Epithelial cell of prostate (primary cell): ENCODE measurements at places on chromosomes 6 and 20.

GRCh38 chr6:32184084-32184640 lies at the start of gene AGER:
AGER (minus strand) TSS chr6:32184253; CDS start chr6:32184222, 31 bp downstream.
- DNase-seq: no peak

- no peak for DNase-seq
These were observed 4.6 kb upstream of the TBPL1 start for GRCh38 chr6:133948472-133948871.

DNA sequence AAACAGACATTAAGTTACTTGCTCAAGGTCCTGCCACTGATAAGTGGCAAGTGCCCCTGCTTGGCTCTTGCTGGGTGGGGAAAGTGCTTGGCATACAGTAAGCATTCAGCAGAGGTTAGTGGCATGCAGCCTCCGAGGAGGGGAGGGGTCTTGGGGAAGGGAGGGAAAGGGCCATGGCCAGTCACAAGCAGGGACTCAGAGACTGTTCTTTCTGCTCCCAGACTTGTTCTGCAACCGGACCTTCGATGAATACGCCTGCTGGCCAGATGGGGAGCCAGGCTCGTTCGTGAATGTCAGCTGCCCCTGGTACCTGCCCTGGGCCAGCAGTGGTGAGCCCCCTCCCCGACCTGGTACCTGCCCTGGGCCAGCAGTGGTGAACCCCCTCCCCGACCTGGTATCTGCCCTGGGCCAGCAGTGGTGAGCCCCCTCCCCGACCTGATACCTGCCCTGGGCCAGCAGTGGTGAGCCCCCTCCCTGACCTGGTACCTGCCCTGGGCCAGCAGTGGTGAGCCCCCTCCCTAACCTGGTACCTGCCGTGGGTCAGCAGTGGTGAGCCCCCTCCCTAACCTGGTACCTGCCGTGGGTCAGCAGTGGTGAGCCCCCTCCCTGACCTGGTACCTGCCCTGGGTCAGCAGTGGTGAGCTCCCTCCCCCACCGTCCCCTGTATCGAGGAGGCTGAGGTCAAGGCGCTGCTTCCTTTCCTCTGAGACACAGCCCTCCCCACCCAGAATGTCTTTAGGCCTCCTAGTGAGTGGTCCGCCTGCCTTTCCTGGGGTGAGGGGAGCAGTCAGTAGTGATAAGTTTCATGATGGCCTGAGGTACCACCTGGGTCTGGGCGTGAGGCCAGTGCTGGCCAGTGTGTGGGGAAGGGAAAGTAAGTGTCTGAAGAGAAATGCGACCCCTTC lies 8.9 kb downstream of the GLP1R start:
- DNase-seq: no peak

GRCh38 chr6:5159162-5159561 lies 74.0 kb downstream of the PPP1R3G start:
- no peak for DNase-seq

GRCh38 chr6:134604014-134604676 lies 286.2 kb upstream of the SGK1 start:
- DNase-seq: no peak

GRCh38 chr6:140236732-140237131 lies 862.3 kb upstream of the CITED2 start:
- DNase-seq: no peak

GRCh38 chr6:121764493-121764892 lies 329.0 kb downstream of the GJA1 start:
- no peak for DNase-seq

GRCh38 chr20:59912609-59913008 lies 20.8 kb downstream of the SYCP2 start:
- DNase-seq: no peak

DNA sequence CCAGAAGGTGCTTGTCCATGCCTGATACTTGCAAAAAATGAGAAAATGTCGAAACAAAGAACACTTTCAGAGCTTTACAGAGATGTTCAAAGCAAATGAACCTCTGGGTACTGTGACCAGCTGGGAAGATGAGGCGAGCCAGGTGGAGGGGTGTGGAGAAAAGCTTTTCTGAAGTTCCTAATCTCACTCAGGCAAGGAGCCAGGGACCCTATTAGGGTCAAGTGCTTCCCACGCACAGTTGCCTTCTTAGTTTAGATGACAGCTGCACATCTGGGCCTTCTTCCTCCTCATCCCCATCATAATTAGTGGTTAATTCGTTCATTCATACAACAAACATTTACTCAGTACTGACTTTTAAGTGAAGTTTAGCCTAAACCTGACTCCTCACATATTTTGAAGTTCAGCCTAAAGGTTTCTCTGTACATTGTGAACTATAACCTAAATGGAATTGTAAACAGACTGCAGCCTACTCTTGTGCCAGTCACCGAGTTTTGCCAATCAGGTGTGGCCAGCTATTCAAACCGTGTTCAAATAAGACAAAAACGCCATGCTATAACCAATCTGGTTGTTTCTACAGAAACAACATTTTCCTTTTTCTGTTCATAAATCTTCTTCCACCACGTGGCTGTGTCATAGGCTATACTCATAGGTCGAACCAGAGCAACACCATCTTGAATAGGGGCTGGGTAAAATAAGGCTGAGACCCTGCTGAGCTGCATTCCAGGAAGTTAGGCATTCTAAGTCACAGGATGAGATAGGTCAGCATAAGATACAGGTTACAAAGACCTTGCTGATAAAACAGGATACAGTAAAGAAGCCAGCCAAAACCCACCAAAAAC lies 19.3 kb upstream of the AHCY start:
- no peak for DNase-seq

- no peak for DNase-seq
These were observed 9.8 kb upstream of the RNF24 start for GRCh38 chr20:4025125-4025524.

- DNase-seq: no peak
These were observed 16.5 kb upstream of the AAR2 start for GRCh38 chr20:36219671-36220220.

- no peak for DNase-seq
These were observed 18.6 kb downstream of the MYH7B start for GRCh38 chr20:34974246-34974645.

GRCh38 chr20:42775866-42776265 lies 413.8 kb downstream of the PTPRT start:
- no peak for DNase-seq

DNA sequence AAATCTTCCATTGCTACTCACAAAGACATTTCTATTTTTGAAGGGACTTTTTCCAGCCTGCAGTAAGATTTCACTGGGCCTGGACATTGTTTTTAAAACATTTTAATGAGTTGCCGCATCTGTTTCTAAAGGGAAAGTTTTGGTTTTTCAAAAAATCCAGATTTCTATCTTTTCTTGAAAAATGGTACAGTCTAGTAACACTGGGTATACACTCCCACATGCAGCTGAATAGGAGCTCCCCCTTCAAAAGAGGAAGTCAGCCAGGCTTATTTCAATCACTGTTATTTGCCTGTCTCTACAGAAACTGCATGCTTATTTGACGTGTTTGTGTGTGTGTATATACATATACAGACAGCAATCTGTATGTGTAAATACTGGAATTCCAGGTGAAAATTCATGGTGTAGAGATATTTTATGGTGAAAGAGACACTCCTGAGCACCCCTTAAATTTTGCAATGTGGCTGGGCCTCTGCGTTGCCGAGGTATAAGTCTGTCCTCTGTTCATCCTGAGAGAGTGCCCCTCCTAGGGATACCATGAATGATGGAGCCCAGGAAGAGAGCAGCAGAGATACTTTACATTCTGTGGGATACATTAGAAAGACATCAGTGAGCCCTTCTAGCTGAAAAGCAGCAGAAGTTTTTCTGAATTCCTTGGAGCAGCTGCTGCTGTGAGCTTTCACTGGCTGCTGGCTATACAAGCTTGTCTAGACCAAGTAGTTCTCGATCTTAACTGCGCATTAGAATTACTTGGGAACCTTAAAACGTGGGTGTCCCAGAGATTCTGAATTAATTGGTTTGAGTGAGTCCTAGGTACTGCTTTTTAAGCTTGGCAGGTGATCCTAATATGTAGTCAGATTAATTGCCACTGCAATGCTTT lies 12.0 kb upstream of the ABRACL start:
- no peak for DNase-seq

DNA sequence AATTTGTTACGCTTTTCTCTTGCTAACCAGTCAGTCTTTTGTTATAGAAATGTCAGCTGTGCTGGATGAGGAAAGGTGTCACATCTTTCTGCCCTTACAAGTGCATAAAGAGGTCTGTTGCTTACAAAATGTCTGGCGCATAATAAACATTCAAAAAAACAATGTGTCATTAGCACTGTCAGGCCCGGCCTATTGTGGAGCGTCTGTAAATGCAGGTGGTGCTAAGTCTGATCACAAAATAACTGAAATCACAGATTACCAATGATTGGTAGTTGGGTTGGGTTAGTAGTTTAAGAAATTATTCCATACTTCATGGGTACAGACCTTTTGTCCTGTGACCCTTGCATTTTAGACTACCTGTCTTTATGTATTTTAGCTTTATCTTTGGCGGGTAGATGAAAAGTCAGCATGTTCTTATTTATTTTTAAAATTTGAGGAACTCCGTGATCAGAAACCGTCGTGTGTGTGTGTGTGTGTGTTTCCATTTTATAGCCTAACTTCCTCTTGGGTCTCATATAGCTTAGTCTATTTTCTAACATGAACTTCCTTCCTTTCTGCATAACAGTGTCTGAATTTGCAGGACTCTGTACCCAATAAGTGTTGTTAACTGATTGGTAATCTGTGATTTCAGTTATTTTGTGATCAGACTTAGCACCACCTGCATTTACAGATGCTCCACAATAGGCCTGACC lies 88.1 kb upstream of the IFNGR1 start:
- no peak for DNase-seq

- peak; percentile 51 for DNase-seq
These were observed 3.7 kb downstream of the PRSS16 start for GRCh38 chr6:27251112-27251605.

DNA sequence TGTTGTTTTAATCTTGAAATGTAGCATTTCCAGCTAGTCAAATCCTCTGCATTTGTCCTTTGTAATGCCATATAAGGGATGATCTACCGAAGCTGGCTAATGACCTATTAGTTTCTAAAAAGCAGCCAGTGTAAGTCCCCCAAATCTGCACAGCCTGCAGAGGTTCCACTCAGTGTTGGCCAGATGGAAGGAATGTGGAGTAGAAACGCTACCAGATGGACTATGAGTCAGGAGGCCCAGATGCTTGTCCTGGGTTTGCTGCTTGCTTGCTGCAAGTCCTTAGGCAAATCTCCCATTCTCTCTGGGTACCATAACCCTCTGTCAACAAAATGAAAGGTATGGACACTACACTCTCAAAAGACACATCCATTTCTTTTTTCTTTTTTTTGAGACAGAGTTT lies 149.8 kb downstream of the BTBD9 start:
- DNase-seq: no peak
